Activated naive CD4-positive, alpha-beta T cell (primary cell): ENCODE measurements at places on chromosomes 6 and 20.

- no peak for DNase-seq
Measured at GRCh38 chr6:18545726-18546125, 158.6 kb downstream of the RNF144B start.

- no peak for DNase-seq
Measured at GRCh38 chr6:5462856-5463255, 201.5 kb downstream of the FARS2 start.

DNA sequence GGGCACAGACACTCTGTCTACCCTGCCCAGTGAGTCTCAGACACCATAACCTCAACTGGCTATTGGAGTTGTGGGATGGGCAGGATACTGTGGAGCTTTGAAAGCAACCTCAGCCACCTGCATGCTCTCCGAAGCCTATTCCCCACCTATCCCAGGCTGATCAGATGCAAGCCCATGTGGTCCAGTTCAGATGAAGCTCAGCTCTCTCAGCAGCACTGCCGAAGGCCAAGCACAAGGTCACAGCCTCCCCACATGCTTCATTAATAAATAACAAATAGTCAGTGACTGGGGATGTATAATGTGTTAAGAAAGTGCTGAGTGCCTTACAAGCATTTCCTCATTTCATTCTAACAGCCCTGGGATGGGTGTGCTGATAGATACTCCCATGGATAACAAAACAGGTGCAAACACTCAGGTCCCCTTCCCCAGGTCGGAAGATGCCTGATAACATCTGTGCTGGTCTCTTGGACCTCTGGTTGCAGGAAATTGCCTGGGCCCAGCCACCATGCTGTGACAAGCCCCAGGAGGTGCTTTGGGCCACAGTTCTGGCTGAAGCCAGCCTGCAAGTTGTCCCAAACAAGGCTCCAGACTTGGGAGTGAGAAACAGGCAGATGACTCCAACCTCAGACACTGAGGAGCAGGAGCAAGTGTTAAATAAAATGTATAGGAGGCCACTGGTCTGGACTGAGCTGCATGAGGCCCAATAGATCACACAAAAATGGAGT is 3.7 kb downstream of the ACSS1 start:
- DNase-seq = no peak

GRCh38 chr6:19032591-19033295 is 645.6 kb downstream of the RNF144B start:
- no peak for DNase-seq

- DNase-seq = no peak
Measured at GRCh38 chr6:24537082-24537699, 42.4 kb downstream of the ALDH5A1 start.

- DNase-seq = no peak
Measured at GRCh38 chr6:142844065-142844755, 100.8 kb downstream of the HIVEP2 start.

GRCh38 chr6:159056432-159056831 is 11.6 kb upstream of the TAGAP start:
- no peak for DNase-seq

DNA sequence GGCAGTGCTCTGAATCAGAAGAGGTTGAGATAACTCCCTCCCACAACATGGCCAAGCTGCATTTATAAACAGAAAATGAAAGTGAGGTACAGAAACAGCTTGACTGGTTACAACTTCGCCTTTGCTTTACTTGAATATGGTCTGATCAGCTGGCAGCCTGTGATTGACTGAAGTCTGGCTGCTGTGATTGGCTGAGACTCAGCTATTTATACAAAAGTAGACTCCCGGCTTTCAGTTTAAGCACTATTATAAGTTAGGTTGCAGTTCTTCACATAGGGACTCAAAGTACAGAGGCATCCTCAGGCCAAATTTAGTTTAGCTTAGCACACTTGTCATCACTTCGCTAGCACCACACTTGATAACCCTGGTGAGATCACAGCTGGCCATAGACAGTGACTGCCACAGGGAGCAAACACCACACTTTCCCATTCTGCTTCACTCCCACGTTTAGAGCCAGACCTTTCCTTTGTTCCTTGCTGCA is 362.6 kb downstream of the EPM2A start:
- DNase-seq = no peak

- no peak for DNase-seq
Measured at GRCh38 chr6:108966251-108966650, 118.0 kb downstream of the ARMC2 start.

GRCh38 chr6:141610741-141611140 is 522.0 kb upstream of the GJE1 start:
- no peak for DNase-seq

DNA sequence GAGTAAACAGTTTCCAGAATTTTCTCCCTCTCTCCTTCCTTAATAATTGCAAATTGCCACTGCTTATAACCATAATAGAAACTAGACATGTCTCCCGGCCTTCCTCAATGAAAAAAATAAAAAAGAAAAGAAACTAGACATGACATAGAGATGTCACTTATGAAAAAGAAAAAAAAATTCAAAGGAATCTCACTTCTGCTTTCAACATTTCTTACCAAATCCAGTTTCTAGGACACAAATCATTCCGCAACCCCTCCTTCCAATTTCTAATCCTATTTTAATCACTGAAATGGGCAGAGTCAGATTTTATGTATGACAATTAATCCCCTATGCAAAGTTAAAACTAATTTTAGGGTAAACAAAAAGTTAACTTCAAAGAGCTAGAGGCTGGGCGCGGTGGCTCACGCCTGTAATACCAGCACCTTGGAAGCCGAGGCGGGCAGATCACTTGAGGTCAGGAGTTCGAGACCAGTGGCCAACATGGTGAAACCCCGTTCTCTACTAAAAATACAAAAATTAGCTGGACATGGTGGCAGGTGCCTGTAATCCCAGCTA is 40.1 kb upstream of the EEF1A1 start:
- DNase-seq = no peak

DNA sequence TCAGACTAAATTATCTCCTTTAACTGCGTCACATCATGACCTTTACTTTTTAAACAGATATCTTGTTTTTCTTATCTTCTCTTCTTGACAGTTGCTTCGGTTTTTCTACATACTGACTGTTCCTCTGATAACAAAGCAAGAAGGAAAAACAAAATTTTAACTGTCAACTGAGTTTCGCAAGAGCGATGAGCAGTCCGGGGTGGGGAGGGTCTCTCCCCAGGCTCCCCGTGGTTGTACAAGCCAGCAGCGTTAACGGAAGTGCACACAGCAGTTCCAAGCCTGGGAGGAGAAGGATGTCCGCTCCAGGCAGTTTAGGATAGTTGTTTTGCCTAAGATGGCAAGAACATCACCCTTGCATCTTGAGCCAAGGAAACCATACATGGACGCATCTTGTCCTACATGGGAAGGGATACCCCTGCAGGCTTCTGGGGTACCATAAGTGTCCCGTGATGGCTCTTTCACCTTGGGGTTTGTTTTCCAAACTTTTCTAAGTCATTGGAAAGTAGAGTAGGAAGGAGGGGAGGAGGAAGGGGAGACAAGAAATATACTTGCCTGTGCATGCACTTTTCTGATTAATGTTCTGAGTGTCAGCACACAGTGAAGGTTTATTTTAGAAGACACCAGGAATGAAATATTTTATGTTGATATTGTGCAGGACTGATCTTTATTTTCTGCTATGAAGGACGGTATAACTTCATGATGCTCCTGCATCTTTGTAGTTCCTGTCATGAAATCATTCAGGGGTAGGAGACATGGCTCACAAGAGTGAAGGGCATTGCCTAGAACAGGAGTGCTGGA is 20.8 kb downstream of the SLC24A3 start:
- DNase-seq = no peak

DNA sequence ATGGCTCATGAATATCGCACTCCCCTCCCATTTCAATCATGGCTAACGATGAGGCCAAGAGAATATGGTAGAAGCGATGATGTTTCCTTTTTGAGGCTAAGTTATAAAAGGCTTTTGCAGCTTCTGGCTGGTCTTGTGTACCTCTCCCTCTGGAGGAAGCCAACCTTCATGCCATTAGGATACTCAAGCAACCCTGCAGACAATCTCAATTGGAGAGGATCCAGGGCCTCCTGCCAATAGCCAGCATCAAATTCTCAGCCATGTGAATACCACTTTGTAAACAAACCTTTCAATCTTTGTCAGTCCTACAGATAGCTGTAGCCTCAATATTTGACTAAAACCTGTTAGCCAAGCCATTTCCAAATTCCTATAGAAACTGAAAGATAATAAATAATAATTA is 738.4 kb downstream of the KIF16B start:
- DNase-seq = no peak

GRCh38 chr6:119879731-119880130 is 530.2 kb upstream of the MAN1A1 start:
- DNase-seq = no peak

DNA sequence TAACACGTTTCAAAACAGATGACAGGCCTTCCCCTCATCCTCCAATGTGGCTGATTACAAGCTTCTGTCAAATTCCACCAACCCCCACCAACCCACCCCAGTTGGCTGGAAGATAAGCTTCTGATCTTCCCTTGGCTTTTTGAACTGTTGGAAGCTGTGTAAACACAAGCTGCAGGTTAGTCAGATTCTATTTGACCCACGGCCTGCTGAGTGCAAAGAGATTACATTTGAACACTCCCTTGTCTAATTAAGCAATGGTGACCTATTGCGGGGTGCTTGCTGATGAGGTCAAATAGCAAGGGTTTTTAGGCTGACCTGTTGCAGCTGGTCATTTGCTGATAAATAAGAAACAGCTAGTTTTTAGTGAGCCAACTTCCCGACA is 379.7 kb downstream of the BMP2 start:
- no peak for DNase-seq

GRCh38 chr6:72552938-72553337 is 68.9 kb upstream of the KCNQ5 start:
- DNase-seq = no peak

DNA sequence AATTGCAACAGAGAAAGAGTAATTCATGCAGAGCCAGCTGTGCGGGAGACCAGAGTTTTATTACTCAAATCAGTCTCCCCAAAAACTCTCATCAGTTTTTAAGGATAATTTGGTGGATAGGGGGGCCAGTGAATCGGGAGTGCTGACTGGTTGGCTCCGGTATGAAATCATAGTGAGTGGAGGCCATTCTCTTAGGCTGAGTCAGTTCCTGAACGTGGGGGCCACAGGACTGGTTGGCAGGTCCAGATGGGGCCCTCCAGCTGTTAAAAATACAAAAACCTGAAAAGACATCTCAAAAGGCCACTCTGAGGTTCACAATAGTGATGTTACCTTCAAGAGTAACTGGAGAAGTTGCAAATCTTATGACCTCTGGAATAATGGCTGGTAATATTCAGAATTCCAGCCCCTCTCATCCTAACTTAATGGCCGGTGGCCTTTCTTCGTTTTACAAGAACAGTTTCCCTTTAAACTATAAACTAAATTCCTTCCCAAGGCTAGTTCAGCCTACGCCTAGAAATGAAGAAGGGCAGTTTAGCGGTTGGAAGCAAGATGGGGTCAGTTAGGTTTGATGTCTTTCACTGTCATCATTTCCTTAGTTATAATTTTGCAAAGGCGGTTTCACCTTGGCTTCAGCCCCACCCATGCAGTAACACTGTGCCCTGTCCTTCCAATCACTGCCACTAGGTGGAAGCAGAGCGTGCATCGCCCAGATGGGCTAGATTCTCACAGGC is 6.8 kb upstream of the MICA start:
- peak; percentile 62 for DNase-seq

GRCh38 chr20:15922556-15922955 is 650.7 kb downstream of the KIF16B start:
- DNase-seq = no peak

- no peak for DNase-seq
Measured at GRCh38 chr20:12925210-12925755, 83.5 kb upstream of the SPTLC3 start.

DNA sequence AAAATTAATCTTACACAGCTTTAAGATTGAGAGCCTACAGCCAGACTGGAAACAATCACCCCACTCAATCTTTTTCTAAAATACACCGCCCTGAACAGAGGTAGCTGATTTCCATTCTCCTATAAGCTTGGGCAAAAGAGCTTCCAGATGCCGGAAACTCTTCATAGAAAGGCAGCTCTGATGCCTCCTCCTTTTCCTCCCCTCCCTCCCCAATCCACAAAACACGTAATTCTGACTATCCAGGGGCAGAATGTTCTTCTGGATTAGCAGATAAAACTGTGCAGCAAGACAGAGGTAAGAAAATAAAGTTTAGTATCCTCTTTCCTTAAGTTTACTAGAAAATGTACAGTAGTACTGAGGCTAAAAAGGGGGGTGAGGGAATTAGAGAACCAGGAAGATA is 15.8 kb downstream of the ADNP start:
- no peak for DNase-seq

DNA sequence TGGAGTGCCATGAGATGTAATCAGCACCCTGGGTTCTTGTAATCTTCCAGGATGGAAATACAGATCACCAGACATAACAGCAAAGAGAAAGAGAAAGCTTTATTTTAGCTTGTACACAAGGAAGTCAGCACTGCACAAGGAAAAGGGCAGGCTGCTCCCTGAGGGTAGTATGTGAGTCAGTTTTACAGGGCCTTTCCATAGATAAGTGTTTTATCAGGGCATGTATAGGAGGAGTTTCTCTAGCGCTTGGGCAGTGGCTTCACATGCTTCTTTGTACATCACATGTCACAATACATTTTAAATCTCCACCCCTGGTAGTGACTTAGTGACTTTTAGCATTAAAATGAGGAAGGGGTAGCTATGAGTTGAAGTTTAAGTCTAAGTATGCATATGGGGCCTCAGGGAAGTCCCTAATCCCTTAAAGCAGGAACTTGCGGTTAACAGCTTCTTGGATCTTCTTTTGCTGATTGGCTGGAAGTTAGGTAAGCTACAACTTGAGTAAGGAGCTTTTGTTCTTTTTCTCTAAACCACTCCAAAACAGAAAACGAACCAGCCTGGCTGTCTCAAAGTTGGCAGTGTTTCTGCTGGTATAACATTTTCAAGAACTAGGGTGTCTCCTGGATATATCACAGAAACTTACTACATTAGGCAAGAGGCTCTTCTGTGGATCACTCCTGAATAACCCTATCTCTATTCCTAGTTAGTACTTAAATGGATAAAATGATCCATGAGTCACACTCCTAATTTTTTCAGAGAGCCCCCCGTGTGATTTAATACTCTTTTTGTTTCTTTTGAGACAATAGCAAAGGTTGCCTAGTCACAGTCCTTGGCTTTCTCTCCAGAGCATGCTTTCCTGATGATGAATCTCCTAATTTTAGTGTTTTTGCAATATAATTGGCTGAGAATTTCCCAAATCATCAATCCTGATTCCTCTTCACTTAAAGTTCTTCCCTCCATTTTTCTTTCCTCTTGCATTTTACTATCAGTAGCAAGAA is 60.2 kb downstream of the MRAP2 start:
- DNase-seq = no peak

- DNase-seq = no peak
Measured at GRCh38 chr20:11993886-11994461, 76.3 kb downstream of the BTBD3 start.

DNA sequence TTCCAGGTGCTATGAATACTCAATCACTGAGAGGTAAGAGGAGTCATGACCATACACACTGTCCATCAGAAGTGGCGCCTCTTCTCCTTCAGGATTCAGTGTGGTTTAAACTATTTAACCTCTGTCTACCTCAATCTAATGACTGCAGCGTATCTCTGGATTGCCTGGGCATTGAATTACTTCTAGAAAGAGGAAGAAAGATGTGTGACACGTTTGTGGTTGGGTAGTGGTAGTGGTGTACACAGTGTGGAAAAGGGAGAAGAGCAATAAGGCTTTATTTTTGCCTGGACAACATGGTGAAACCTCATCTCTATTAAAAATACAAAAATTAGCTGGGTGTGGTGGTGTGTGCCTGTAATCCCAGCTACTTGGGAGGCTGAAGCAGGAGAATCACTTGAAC is 38.0 kb upstream of the ECHDC1 start:
- DNase-seq = no peak

GRCh38 chr6:100892693-100893092 is 11.6 kb upstream of the ASCC3 start:
- DNase-seq = no peak
